Activated CD4-positive, alpha-beta T cell treated with anti-CD3 and anti-CD28 coated beads, Interleukin-2, amount 10 ng/mL, durations not matched to agents 7 days and 5 days (primary cell): ENCODE measurements at places on chromosomes 4 and X.

DNA sequence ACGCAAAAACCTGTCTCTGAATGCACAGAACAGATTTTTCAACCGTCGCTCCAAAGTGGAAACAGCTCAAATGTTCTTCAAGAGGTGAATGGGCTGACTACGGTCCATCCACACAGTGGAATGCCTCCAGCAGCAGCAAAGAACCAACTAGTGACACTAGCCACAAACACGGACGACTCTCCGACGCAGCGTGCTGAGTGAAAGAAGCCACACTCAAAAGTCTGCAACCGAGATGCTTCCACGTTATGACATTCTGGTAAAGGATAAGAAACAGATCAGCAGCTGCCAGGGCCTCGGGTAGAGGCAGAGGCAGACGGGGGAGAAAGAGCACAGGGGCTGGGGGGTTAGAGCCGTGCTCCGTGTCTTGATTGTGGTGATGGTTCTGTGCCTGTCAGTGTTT is 125.2 kb downstream of the AFAP1 start:
- no peak for DNase-seq

GRCh38 chr4:155509555-155509954 is 132.8 kb upstream of the MAP9 start:
- no peak for DNase-seq

DNA sequence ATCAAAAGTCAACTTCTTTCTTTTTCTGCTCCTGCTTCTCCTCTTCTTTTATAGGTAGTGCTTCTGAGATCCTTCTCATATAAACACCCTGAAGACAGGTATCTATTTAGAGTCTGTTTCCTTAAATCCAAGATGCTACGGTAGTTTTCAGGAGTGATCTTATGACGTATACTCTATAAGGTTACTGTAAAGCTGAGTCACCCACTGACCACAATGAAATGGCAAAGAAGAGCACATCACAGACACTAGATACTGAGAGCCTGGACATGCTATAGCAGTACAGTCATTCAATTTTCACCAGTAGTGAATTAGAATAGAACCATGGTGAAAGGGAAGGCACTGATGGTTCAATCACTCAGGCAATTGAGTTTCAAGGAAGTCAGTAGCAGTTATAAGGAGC is 412.5 kb downstream of the ADAM29 start:
- DNase-seq = no peak

DNA sequence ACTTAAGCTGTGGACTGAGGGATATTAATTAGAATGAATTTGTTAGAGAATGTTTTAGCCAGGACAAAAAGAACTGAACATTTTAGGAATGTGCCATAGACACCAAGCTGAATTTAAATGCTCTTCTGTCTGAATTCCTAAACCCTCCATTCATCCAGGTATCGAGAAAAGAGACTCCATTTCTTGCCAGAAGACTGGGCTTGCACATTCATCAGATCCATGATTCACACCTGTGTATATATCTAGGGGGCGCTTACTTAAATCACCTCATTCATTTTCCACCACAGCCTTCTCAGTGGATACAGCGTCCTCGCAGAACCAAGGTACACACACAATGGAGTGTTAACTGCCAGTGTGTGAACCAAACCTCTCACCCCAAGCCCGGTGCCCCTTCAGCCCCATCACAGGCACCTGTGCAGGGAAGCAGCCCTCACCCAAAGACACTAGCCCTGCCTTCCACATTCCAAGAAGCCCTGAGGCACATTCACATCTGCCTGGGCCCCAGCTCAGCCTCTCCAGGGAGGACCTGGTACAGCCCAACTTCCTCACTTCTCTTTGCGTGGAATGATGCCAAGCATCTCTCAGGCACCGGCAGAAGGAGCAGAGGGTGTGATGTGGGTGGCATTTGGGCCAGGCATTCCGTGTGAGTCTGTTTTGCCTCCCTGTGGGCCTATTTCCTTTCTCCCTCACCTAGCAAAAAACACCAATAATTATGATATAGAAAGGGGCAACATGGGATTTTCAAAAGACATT is 35.6 kb upstream of the C1QTNF7 start:
- no peak for DNase-seq

- no peak for DNase-seq
Observed at GRCh38 chrX:112053169-112053568, 29.4 kb downstream of the TRPC5 start.

DNA sequence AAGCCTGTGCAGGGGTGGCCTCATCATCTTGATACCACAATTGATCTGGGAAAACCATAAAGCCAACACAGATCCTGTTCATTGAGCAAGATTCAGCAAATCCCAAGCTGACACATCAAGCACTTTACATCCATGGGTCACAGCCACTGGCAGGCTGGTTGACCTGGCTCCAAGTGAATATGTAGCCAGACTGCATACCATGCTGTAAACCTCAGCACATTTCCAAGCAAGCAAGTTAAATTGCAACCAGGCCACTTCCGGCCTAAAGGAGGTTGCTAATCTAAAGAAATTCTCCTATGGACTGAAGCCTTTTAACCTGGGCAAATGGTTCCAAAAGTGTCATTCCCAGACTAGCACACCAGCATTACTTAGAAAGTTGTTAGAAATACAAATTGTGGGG is 54.4 kb upstream of the USP26 start:
- DNase-seq = no peak

DNA sequence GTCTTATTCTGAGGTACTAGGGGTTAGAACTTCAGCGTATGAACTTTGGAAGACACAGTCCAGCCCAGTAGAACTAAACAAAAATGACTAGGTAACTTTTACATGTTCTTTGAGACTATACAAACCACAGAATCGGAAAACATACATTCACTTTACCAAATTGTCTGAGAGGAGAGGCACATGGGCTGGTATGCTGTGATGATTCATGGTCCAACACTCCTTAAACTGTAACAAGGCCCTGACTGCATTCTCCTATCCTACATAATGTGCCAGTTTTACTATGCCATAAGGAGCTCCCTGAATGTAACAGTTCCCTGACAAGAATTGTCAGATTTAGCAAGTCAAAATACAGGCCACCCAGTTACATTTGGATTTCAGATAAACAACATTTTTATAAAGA is 640.0 kb downstream of the RAB28 start:
- no peak for DNase-seq

- DNase-seq = no peak
Observed at GRCh38 chr4:168102403-168102802, 10.1 kb downstream of the ANXA10 start.
